Activated CD4-positive, alpha-beta memory T cell treated with anti-CD3 and anti-CD28 coated beads for 36 hours (primary cell): ENCODE measurements at places on chromosomes 12 and 14.

DNA sequence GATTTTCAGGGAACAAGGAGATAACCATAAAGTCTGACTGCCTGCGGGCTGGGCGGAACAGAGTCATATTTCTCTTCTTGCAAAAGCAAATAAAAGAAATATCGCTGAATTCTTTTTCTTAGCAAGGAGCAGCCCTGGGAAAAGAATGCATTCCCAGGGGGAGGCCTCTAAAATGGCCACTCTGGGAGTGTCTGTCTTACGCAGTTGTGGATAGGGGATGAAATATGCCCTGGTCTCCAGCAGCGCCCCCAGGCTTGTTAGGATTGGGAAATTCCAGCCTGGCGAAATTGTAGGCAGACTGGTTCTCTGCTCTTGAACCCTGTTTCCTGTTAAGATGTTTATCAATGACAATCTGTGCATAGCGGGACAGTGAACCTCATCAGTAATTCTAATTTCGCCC is 40.5 kb downstream of the PCNX1 start:
- no peak overlapping the region for H3K27ac ChIP-seq
- H3K4me3 ChIP-seq: no peak overlapping the region
- peaks cover 60% of the 10 kb centered on the region for H3K36me3 ChIP-seq

DNA sequence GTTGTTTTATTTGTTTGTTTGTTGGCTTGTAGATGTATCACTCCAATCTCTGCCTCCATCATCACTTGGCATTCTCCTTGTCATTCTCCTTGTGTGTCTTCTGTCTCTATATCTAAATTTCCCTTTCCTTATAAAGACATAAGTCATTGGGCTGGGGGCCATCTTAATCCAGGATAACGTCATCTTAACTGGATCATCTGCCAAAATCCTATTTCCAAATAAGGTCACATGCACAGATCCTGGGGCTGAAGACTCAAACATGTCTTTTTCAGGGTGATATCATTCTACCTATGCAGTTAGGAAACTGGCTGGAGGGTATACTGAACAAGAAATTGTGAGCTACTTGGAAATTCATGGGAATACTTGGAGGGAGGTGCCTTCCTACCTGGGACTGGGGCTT is 8.7 kb upstream of the CCDC60 start:
- no peaks in the 10 kb centered on the region for H3K36me3 ChIP-seq
- H3K4me1 ChIP-seq: no peaks in the 10 kb centered on the region
- no peak overlapping the region for H3K4me3 ChIP-seq
- no peak for DNase-seq

DNA sequence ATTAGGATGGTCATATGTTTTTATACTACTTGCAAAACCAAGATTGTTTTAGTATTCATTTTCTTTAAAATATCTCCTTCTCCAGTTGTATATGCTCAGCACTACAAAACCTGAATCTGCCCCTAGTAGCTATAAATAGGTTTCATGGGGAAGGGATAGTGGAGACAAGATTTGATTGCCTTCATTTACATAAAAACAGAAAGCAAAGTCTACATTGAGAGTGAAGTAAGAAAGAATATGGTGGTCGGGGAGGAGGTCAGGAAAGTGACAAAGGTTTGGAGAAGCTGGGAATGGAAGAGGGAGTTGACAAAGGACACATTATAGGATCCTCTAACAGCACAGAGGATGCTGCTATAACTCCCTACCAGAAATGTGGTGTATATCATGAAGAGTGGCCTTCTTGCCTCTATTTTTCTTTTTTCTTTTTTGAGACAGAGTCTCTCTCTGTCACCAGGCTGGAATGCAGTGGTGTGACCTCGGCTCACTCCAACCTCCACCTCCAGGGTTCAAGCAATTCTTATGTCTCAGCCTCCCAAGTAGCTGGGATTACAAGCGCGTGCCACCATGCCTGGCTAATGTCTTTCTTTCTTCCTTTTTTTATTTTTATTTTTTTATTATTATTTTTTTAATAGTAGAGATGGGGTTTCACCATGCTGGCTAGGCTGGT is 6.6 kb upstream of the LRP6 start:
- H3K36me3 ChIP-seq: peaks cover 2% of the 10 kb centered on the region
- H3K4me3 ChIP-seq: no peak overlapping the region
- no peak overlapping the region for H3K27ac ChIP-seq
- no peaks in the 10 kb centered on the region for H3K4me1 ChIP-seq
- DNase-seq: no peak
- H3K27me3 ChIP-seq: no peaks in the 10 kb centered on the region

- H3K36me3 ChIP-seq: no peaks in the 10 kb centered on the region
- H3K27ac ChIP-seq: no peak overlapping the region
- H3K4me1 ChIP-seq: no peaks in the 10 kb centered on the region
- peaks cover 5% of the 10 kb centered on the region for H3K27me3 ChIP-seq
These were observed 150.2 kb upstream of the BMP4 start for GRCh38 chr14:54106661-54107377.

DNA sequence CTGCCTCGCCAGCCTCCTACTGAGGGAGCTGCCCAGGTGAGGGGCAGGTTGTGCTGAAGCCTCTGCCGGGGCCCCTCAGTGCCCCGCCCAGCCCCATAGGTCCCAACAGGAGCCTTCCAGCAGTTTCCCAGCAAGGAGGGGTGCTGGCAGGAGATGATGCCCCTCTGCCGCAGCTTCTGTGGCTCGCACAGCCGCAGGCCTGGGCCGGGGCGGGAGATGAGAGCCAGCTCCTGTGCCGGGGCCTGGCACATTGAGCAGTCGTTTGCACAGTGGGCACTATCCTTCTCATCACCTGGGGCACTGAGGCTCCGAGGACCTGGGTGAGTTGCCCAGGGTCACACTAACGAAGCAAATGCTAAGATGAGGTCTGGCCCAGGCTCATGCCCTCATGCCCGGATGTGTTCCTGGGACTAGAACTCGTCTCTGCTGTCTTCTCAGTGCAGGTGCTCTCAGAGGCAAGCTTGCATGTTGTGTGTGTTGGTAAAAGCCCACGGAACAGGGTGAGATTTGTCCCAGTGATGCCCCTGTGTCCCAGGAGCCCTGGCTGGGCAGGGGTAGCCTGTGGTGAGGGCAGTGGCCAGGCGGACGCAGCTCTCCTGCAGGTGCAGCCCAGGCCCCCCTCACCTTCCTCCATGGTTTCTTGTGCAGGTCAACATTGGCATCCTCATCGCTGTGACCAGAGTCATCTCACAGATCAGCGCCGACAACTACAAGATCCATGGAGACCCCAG is 177.5 kb downstream of the ADGRD1 start:
- no peak overlapping the region for H3K27ac ChIP-seq
- no peak for DNase-seq
- no peaks in the 10 kb centered on the region for H3K27me3 ChIP-seq
- H3K36me3 ChIP-seq: no peaks in the 10 kb centered on the region
- no peaks in the 10 kb centered on the region for H3K4me1 ChIP-seq

GRCh38 chr12:18564306-18564705 is 173.5 kb downstream of the PLCZ1 start:
- DNase-seq: no peak
- no peaks in the 10 kb centered on the region for H3K4me1 ChIP-seq
- H3K4me3 ChIP-seq: no peak overlapping the region

GRCh38 chr14:99822800-99823455 is 29.7 kb downstream of the EML1 start:
- no peak overlapping the region for H3K27ac ChIP-seq
- peaks cover 35% of the 10 kb centered on the region for H3K27me3 ChIP-seq
- no peak overlapping the region for H3K4me3 ChIP-seq
- no peak for DNase-seq

- peaks cover 31% of the 10 kb centered on the region for H3K4me1 ChIP-seq
- no peak overlapping the region for H3K4me3 ChIP-seq
- H3K27ac ChIP-seq: no peak overlapping the region
- no peak for DNase-seq
- H3K27me3 ChIP-seq: no peaks in the 10 kb centered on the region
- peaks cover 9% of the 10 kb centered on the region for H3K36me3 ChIP-seq
These were observed 171.4 kb downstream of the CRADD start for GRCh38 chr12:93848523-93849101.

DNA sequence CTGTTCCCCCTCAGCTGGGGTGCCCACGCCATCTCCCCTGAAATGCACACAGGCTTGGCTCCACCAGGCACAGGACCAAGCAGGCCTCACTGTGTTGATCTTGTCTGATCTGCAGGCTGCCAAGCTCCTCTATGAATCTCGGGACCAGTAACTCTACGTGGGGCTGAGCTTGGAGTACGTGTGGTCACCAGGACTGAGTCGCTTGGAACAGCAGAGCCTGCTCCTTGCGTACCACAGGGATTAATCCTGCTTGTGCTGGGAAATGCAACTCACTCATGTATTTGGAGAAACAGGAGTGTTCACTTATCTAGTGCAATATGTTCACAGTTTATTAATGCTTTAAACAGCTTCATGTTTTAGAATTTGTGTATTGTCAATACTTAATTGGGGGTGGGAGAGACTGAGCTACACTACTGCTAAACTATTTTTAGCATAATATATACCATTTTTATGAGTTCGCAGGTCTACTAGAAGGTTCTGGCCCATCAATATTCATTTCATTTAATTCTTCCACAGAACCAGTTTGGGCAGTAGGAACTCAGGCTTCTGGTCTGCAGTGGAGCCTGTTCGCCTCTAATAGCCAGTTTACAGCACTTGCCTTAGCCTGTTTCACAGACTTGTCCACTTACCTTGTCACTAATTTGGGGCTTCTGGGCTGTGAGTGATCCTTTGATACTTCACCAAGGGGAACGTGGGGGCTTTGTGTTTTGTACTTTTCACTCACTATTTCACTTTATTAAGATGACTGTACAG is 17.4 kb downstream of the ZFYVE21 start:
- H3K27ac ChIP-seq: no peak overlapping the region
- no peak for DNase-seq
- H3K4me3 ChIP-seq: no peak overlapping the region

DNA sequence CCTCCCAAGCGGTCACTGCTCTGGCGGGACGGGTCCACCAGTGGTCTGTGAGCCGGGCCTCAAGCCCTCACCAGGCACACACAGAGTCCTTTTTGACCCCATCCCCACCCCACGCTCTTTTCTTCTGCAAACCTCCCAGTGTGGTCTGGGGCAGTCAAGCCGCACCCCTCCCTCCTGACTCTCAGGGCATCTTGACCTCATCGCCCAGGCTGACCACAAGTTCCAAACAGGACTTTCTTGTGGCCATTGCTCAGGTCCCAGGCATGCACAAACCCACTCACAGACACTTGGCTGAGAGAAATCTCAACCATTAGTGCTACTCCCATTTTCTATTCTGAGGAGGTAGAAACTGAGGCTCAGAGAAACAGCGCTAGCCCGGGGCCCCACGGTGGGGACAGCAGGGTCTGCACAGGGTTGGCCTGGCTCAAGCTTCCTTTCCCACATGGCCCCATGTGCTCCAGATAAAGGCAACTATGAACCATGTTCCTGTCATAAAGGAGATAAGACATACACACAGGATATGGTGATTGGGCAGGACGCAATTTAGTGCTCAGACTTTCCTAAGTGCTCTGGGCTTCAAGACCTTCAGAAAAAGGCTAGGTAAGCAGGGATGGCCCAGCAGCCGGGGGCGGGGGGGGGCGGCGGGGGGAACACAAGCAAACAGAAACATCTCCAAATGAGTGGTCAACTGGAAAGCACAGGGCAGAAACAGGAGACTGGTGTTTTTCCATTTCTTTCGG is 69.6 kb downstream of the ITPK1 start:
- no peak for DNase-seq
- no peaks in the 10 kb centered on the region for H3K27me3 ChIP-seq
- no peaks in the 10 kb centered on the region for H3K36me3 ChIP-seq
- no peak overlapping the region for H3K27ac ChIP-seq

- H3K4me1 ChIP-seq: peaks cover 5% of the 10 kb centered on the region
- H3K4me3 ChIP-seq: no peak overlapping the region
- no peak for DNase-seq
These were observed 217.9 kb upstream of the PWP1 start for GRCh38 chr12:107467716-107468115.

GRCh38 chr12:52349196-52349595 is 18.1 kb downstream of the KRT85 start:
- H3K4me3 ChIP-seq: no peak overlapping the region
- peaks cover 4% of the 10 kb centered on the region for H3K27me3 ChIP-seq
- peaks cover 6% of the 10 kb centered on the region for H3K4me1 ChIP-seq

- no peaks in the 10 kb centered on the region for H3K36me3 ChIP-seq
- H3K4me1 ChIP-seq: no peaks in the 10 kb centered on the region
- no peak overlapping the region for H3K4me3 ChIP-seq
- no peak overlapping the region for H3K27ac ChIP-seq
These were observed 265.7 kb upstream of the CLEC14A start for GRCh38 chr14:38521591-38521990.

GRCh38 chr12:32303174-32303549 is 96.2 kb upstream of the FGD4 start:
- no peaks in the 10 kb centered on the region for H3K36me3 ChIP-seq
- no peaks in the 10 kb centered on the region for H3K27me3 ChIP-seq
- DNase-seq: no peak
- no peak overlapping the region for H3K4me3 ChIP-seq

DNA sequence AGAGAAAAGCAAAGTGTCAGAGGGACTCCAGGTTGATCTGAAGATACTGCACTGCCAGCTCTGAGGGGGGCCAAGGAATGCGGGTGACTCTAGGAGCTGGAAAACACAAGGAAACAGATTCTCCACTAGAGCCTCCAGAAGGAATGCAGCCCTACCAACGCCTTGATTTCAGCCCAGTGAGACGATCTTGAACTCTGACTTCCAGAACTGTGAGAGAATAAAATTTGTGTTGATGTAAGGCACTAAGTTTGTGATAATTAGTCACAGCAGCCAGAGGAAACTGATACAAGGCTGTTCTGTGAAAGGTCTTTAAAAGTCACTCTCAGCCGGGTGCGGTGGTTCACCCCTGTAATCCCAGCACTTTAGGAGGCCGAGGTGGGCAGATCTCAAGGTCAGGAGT is 34.2 kb downstream of the CKAP4 start:
- peaks cover 32% of the 10 kb centered on the region for H3K27me3 ChIP-seq
- H3K27ac ChIP-seq: no peak overlapping the region
- peaks cover 2% of the 10 kb centered on the region for H3K36me3 ChIP-seq
- no peak overlapping the region for H3K4me3 ChIP-seq
- no peaks in the 10 kb centered on the region for H3K4me1 ChIP-seq
- no peak for DNase-seq

- no peak overlapping the region for H3K4me3 ChIP-seq
- H3K4me1 ChIP-seq: no peaks in the 10 kb centered on the region
- no peak for DNase-seq
- no peaks in the 10 kb centered on the region for H3K27me3 ChIP-seq
- no peak overlapping the region for H3K27ac ChIP-seq
- no peaks in the 10 kb centered on the region for H3K36me3 ChIP-seq
These were observed 218.0 kb downstream of the ZFP36L1 start for GRCh38 chr14:68574906-68575305.

GRCh38 chr14:24634158-24634557 is at the start of gene GZMB:
Gene GZMB, minus strand, starts transcription at chr14:24634190. Its CDS starts 30 bp downstream, at chr14:24634160.
- H3K4me1 ChIP-seq: peaks cover 12% of the 10 kb centered on the region
- H3K4me3 ChIP-seq: peak within 1 kb of the TSS; percentile 79
- peak; percentile 87 for DNase-seq
- peak within 1 kb of the TSS; percentile 89 for H3K27ac ChIP-seq

GRCh38 chr12:57881475-57881874 is 34.9 kb upstream of the CTDSP2 start:
- no peaks in the 10 kb centered on the region for H3K27me3 ChIP-seq
- DNase-seq: no peak
- H3K27ac ChIP-seq: no peak overlapping the region

GRCh38 chr12:105933671-105934665 is 204.8 kb downstream of the NUAK1 start:
- H3K4me3 ChIP-seq: no peak overlapping the region
- no peaks in the 10 kb centered on the region for H3K36me3 ChIP-seq
- H3K27me3 ChIP-seq: no peaks in the 10 kb centered on the region
- no peak overlapping the region for H3K27ac ChIP-seq
- DNase-seq: no peak
- H3K4me1 ChIP-seq: no peaks in the 10 kb centered on the region
